Stimulated activated CD8-positive, alpha-beta memory T cell treated with anti-CD3 and anti-CD28 coated beads, Interleukin-4, amount 100 ng/mL, for 4 hours (primary cell): ENCODE measurements at places on chromosomes 11 and 22.

GRCh38 chr11:10543782-10544181 lies 2.8 kb upstream of the RNF141 start:
- DNase-seq = no peak

GRCh38 chr11:120807414-120808150 lies 216.3 kb upstream of the TBCEL start:
- no peak for DNase-seq

DNA sequence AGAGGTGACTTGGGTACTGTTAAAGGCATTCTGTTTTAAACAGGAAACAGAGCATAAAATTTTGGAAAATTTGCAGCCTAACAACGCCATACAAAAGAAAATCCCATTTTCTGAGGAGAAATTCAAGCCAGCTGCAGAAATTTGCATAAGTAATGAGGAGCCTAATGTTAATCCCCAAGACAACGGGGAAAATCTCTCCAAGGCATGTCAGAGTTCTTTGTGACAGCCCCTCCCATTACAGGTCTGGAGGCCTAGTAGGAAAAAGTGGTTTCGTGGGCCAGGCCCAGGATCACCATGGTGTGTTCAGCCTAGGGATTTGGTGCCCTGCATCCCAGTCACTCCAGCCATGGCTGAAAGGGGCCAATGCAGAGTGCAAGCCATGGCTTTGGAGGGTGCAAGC lies 1333.1 kb upstream of the TENM4 start:
- DNase-seq = no peak

DNA sequence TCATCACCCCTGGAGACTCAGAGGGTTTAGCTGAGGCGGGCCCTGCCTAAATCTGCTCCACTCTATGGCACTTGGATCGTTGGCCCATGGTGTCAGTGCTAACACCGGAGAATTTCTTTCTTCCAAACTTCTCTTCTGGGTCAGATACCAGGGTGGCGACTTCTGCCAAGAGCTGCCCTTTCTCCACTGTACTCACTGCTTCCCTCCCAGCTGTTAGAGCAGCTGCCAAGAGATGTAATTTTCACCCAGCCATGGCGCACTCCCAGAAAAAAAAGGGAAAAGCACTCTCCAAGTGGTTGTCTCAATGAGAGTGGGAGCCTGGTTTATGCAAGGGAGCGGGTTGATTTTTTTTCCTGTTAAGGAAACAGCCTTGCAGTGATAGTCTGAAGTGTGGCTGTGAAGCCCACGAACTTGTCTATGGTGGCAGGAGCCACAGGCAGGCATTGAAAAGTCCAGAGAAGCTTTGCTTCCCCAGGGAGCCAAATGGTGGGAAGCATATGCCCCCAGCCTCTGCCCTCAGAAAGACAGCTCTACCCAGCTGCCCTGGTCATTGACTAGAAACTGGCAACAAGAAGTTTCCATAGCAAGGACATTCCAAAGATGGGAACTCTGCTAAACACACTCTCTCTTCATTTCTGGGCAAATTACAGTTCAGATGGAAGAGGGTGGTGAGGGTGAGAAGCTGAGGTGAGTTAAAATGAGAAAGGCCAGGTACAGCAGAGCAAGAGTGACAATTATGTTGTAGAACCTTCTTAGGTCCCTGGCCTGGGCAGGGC lies 10.7 kb downstream of the PCSK7 start:
- no peak for DNase-seq

DNA sequence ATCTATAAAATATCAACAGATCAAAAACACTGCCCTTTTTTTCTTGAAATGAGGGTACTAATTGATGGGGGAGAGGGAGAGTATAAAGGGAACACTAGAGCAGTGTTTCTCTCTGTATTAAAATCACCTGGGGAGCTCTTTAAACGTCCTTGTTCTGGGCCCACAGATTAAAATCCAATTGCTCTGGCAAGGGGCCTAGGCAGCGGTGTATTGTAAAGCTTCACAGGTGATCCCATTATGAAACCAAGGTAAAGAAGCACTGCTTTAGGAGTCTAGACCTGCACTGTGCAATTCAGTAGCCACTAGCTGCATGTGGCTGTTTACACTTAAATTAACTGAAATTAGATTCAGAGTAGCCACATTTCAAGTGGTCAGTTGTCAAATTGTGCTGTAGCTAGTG lies 3.0 kb downstream of the AQP11 start:
- DNase-seq = no peak

GRCh38 chr11:16000065-16000464 lies 356.3 kb downstream of the SOX6 start:
- DNase-seq = no peak

- DNase-seq = no peak
Observed at GRCh38 chr11:71433648-71434450, 14.3 kb downstream of the DHCR7 start.

- no peak for DNase-seq
Observed at GRCh38 chr11:46625406-46625805, 8.1 kb downstream of the ATG13 start.

GRCh38 chr22:27203276-27203660 lies 545.9 kb downstream of the MIAT start:
- DNase-seq = no peak

- no peak for DNase-seq
Observed at GRCh38 chr11:92678008-92678611, 291.3 kb upstream of the MTNR1B start.

DNA sequence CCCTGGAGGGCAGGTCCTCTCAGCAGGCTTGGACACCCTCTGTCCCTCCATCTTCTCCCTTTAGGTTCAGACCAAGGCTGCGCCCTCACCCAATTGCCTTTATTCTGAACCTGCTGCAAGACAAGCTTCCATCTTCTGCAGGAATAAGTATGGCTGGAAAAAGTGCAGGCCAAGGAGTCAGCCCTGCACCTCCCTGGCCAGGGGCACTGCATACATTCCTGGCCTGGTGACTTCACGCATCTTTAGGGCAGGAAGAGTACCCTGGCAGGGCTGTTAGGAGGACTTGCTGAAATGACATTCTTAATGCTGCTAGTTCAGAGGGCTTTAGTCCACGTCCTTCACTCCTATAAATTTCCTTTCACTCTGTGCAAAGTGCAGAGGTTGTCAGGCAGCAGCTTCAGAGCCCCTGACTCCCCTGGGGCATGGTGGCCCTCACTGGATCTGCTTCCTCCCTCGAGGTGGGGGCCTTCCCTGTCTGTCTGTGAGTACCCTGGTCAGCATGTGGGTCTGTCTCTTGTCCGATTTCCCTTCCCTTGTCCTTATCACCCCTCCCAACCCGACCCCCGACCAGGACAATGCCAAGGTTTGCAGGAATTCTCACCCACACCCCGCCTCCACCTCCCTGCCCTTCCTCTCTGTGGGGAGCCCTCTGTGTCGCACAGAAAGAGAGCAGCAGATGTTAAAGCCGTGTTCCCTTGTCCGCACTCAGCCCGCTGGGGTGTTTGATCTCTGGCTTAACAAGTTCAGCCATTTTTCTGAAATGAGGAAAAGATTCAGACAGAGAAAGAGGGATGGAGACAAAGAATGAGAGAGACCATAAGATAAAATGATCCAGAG lies 124.5 kb upstream of the SYT13 start:
- DNase-seq = no peak

DNA sequence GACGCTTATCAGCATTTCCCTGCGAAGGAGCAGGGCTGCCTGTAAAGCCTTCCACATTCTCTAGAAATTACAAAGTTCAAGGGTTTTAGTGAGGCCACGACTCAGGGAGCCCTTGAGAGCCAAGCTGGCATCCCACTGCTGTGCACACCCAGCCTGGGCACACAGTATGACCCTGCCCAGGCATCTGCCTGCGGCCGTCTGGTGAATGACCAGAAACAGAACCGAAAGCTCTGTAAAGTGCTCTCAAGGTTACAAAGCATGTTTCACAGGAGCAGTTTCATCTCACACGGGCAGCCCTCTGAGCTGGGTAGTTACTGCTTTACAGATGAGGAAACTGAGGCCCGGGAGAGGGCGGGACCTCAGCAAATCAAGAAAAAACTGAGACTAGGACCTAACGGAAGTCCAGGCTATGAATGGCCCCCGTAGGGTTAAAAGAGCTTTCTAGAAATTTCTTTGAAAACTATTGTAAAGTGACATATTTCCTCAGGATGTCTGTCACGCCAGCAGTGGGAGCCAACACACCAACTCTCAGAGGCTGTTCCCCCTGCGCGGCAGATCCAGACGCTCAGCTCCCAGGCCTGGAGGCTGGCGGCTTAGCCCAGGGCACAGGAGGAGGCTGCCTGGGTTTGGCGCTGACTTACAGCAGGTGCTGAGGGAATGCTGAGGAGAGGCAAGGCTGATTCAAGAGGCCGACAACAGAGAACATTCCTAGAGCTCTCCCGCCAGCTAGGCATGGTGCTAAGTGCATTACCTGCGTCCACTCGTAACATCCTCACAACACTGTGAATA lies 7.7 kb upstream of the TCF20 start:
- no peak for DNase-seq

GRCh38 chr11:6876325-6876724 lies at the start of gene OR10A4:
TSS of gene OR10A4 (plus strand) at chr11:6876625. CDS start at chr11:6876648, 23 bp downstream.
- no peak for DNase-seq

DNA sequence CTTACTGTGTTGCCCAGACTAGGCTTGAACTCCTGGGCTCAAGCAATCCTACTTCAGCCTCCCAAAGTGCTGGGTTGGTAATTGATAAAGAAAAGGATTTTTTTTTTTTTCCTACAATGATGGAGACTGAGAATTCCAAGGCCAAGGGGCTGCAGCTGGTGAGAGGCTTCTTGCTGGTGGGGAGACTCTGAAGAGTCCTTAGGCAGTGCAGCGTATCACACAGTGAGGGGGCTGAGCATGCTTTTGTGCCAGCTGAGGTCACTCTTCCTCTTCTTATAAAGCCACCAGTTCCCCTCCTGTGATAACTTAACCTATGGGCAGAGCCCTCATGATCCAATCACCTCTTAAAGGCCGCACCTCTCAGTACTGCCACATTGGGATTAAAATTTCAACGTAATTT lies 28.2 kb upstream of the CCDC81 start:
- no peak for DNase-seq

- DNase-seq = no peak
Observed at GRCh38 chr11:102467080-102467708, 14.6 kb upstream of the TMEM123 start.

DNA sequence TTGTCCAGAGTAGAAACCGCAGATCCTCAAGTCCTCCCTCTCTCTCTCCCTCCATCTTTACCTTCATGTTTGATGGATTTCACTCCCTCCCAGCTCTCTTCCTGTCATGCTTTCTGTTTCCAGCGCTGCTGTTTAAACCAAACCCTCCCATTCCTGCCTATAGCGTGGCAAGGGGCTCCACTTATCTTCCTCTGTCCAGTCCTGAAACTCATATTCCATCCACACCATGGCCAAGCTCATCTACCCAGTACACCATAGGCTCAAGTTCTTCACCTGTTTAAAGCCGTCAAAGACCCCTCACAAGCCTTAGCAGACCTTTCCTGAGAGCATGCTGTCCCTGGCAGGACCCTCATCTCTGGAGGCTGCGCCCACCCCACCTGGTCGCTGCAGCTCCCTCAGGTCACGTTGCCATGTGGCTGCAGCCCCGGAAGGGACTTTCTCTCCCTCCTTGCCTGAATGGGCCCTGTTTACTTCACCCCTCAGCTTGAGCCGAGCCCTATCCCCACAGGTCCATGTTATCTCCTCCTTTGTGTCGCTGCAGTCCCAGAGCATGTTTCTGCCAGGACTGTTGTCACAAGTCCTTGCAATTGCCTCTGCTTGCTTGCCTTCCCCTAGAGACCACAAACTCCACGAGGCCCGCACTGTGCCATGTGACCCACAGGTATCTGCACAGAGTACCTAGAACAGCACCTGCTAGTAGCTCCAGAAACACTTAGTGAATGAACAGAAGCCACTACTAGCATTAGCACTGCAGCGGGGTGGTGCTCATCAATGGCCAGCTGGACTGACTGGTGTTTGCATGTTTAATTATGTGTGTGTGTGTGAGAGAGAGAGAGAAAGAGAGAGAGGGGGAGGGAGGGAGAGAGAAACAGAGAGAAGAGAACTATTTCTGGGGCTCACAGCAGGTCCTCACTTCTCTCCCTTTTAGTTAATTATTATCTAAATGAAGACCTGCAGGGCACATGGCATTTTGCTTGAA lies 149.4 kb upstream of the SNX19 start:
- DNase-seq = no peak

GRCh38 chr11:69665669-69666068 lies 9.5 kb downstream of the LTO1 start:
- no peak for DNase-seq

DNA sequence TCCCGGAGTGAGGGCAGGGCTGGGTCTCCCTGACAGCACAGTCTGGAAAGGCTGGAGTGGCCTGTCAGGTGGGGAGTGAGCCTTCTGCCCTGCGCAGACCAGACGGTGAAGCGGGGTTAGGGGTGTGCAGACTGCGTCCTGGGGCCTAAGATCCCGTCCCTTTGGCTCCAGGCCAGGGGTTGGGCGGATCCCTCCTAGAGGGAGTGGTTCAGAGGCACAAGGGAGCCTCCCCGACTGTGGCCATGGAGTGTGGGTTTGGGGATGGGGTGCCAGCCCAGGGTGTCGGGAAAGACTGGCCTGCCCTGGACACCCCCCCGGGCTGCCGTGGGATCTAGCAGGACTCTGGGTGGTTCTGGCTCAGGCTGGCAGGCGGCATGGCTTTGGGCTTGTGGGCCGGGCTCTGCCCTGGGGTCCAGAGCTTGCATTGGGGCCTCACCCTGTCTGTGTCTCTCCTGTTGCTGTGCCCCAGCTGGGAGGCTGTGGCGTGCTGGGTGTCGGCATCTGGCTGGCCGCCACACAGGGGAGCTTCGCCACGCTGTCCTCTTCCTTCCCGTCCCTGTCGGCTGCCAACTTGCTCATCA lies 19.5 kb downstream of the TSPAN4 start:
- no peak for DNase-seq

DNA sequence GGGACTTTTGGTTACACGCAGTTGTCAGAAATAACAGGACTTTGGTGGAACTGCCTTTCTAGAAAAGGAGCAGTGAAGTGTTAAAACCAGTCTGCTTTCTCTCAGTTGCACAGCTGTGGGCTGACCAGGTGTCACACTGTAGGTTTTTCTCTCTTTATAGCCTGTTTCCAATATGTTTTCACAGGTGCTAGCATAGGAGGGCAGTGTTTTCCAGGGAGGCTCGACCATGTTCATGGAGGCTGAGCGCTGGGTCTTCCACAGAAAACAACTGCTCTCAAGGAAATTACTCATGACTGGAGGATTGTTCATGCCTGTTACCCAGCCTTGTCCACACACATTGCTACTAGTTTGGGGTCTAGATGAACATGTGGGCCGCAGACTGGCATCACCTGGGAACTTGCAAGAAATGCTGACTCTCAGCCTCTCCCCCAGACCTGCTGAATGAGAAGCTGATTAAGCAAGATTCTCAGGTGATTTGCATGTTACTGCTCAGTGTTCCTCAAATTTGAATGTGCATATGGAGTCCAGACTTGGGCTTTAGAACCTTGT lies 157.7 kb downstream of the MAML2 start:
- no peak for DNase-seq

- DNase-seq = no peak
Observed at GRCh38 chr22:27686534-27686933, 115.0 kb downstream of the MN1 start.

- DNase-seq = no peak
Observed at GRCh38 chr11:13669544-13670488, 1.3 kb downstream of the FAR1 start.

- DNase-seq = no peak
Observed at GRCh38 chr22:17109976-17110375, 11.2 kb downstream of the TMEM121B start.

- no peak for DNase-seq
Observed at GRCh38 chr11:12172493-12173013, 62.2 kb downstream of the MICAL2 start.
